Panc1 (cell line): ENCODE measurements at places on chromosomes 1 and 21.

GRCh38 chr1:6298530-6298929, 37.6 kb upstream of the GPR153 start:
- no peak for DNase-seq

- no peak for DNase-seq
Observed at GRCh38 chr1:156081917-156082308, 352 bp downstream of the MEX3A start.

DNA sequence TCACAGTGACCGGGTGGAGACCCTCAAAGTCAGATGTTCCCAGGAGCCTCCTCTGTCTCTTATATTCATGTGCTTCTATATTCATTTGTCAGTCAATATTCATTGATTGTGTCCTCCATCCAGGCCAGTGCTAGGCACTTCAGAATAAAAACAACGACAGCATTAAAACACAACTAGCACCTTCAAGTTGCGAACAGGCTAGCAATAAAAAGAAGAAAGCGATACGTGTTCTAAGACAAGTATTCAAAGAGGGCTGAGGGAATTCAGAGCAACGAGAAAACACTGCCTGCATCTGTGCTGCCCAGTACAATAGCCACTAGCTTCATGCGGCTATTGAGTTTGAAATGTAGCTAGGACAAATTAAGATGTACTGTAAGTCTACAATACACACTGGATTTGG, 138.0 kb downstream of the PLXNA2 start:
- DNase-seq = no peak

DNA sequence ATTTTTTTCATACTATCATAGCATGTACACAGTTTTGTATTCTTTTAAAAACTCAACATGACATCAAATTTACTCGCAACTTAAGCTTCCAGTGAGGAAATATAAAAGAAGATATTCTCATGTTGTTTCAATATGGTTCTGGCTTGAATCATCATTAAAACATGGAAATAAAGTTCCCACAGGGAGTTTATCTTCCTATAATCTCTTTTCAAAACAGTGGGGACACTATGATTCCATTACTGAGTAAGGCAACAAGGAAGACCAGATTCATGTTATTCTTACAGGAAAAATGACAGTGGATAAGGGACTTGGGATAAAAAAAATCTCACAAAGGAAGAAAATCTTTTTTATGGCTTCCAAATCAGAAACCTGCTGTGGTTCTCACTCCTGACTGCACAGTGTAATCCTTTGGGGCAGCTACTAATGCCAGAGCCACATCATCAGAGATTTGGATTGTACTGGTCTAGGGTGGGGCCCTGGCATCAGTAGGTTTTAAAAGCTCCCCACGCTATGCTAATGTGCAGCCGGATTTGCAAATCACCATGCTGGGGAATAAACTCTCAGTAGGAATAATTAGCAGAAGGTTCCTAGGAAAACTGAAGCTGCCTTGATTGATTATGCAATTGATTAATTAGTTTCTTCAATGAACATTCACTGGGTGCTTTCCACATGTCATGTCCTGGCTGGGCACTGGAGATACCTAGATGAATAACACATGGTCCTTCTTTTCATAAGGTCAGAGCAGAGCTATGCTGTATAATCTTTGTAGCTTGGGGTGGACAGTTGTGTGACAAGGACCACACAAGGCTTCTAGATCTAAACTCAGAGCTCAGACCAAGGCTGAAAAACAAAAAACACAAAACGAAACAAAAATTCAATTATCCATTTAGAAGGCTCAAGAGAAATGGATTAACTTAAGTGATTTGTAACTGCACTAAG, 71.1 kb upstream of the C8B start:
- DNase-seq = no peak

- no peak for DNase-seq
Observed at GRCh38 chr1:45437323-45437722, 53.6 kb downstream of the TESK2 start.

GRCh38 chr21:29181799-29182470, 51.5 kb downstream of the MAP3K7CL start:
- DNase-seq = no peak

DNA sequence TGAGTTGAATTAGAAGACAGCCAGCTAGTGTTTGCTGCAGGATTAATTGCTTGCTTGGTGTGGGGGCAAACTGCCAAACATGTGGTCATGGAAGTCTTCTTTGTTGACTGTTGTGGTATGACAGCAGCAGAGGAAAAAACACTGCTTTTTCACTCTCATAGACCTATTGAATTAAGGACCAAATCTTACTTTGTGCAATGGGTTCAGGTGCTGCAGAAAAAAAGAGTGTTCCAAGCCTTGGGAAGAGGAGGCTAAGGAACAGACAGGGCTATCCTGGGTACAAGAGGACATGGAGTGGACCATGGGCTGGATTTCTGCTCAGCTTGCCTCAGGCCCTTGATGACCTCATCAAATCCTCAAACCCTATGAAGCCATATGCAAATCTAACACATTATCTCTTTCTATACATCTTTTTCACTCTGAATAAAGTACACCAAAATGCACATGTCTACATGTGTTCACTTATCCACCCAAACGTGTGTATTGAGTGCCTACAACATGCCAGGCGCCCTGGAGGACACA, 61.5 kb downstream of the SIPA1L2 start:
- DNase-seq = no peak

DNA sequence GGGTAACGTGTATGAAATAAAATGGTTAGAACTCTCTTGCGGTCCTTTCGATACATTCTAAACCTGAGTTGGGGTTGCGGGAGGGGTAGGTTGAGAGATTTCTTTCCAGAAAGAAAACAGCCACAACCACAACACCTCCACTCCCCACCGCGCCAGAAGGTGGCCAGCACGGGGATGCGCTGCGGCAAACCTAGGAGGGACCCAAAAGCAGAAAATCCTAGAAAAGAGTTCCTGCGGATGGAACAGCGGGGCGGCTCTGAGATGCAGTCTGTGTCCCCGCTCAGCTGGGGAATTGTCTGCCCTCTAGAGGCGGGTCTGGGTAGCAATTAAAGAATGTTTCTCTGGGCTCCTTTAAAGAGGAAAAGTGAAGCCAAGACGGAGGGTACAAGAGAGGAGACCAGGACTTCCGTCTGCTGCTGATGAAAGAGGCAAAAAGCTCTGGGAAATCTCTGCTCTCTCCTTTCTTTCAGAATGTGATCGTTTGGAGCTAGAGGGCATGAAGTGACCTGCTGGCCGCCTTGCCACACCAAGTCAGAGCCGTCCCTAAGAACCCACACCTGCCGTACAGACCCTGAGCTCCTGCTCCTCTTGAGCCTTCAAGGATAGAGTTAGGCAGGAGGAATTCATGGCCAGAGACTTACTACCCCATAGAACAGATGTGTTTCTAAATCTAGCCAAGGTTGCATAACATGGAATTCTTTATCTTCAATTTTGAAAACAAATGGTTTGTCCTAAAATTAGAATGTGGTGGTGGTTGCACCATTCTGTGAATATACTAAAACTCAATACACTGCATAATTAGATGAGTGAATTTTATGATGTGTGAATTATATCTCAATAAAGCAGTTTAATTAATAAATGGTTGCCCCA, 46.5 kb upstream of the COA6 start:
- no peak for DNase-seq

DNA sequence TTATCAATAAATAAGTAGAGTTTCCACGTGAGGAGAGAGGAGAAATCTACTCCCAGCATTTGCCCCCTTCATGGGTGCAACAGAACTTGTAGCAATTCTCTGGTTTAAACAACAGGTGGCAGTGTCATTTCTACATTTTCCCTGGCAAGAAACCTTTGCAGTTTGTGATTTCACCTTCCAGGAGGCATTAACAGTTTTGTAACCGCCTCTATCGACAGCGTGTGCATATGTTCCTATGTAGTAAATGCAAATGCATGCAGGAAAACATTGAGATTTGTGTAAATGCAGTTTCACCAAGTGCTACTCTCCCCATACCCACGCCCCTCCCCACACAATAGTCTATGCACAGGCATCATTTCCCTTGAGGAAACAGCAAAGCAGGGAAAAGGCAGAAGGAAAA, 494.7 kb downstream of the SMYD3 start:
- peak; percentile 27 for DNase-seq

DNA sequence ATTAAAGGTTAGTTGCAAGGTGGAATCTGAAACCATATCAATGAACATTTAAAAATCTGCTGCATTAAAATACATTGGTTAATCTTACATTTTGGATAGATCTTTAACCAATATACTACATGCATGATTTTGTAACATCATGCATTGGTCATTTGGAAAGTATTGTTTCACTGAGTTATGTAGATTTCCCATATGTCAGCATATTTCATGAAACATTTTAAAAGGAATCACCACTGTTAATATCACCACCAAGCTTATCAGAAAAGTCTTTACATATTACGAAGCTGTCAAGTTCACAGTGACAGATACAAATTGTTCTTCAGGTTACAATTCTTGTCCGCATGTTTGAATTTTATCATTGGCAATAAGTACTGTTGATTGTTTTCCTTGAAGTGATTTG, 89.9 kb upstream of the ADGRL2 start:
- DNase-seq = no peak

DNA sequence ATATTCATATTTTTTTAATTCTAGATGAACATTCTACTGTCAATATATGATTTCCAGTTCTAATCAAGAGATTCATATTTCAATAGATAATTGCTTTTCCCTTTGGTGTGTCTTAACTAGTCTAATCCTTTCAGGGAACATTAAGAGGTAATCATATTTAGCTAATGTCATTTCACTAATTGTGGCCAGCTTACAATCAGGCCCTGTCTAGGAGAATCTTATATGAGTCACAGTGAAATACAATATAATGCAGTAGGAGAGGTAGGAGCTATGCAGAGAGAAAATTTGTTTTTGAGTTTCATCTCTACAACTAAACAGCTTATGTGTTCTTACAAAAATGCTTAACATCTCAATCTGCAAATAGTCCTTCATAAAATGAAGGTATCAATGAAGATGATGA, 85.9 kb downstream of the DPYD start:
- DNase-seq = no peak
